ENCODE measurements at places on chromosomes 1 and 21.

DNA sequence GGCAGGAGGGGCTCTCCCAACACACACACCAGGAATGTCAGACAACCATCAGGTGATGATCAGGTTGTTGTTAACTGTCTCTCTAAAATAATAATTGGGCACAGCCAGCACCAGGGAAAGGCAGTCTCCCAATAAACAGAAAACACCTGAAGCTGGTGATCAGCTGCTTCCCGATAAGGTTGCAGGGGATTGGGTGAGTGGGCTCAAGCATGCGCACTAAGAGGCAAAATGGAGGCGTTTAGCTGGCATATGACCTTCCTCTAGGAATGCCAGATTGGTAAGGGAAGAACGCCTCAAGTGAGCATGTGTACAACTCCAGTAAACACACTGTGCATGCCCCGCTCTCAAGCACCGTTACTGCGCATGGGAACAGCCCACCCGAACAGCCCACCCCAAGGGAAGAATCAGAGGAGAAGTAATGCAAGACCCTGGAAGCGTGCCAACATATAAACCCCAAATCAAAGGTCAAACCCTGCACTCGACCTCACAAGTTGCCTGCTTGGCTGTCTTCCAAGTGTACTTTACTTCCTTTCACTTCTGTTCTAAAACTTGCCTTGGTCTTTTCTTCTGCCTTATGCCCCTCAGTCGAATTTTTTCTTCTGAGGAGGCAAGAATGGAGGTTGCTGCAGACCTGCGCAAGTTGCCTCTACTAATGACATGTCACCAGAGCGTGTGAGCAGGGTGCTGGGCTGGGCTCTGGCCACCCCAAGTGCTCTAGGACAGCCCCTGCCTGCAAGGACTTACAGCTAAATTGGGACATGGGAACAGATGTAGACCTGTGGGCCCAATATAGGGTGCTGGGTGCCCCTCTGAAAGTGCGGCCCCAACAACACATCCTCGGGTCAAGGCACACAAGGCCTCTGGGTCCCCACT, 200.8 kb downstream of the RHOU start:
- no peak for DNase-seq

- no peak for DNase-seq
Measured at GRCh38 chr1:17185485-17185860, 19.5 kb upstream of the PADI1 start.

DNA sequence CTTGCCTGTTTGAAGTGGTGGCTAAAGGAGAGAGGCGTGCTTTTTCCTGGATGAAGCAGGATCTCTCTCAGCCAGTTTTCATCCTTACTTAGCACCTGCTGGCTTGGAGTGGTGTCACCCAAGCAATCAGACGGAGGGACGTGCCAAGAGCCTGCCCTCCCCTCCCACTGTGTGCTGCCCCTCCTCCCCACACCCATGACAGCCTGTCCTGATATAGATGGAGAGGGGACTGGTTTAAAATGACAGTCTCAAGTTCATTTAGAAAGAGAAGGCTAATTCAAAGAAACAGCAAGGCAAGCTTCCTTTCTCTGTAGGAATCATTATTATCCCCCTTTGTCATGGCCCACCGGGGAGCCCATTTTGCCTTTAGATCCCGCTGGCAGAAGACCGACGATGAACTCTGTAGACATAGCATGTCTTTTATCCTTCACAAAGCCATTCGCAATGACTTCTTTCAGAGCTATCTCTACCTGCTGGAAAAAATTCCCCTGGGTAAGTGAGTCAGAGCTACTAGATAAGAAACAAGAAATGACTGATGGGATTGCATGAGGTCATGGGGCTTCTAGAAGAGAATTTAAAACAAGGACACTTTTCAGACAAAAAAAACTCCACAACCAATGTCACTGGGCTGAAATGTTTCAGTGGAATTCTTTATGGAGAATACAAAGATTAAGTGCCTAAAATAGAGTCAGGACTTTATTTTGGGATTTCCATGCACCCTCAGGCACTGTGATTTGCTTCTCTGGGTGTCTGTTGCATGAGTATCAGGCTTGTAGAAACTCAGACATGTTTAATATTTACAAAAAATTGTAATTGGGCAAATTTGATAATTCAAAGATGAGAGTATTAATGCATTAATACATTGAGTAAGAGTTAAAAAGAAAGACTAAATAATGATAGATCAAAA, at the start of gene NTMT2:
TSS of gene NTMT2 (plus strand) at position 190 of the 907 bp plus-strand sequence. CDS start at position 339, 149 bp downstream.
- DNase-seq = no peak

DNA sequence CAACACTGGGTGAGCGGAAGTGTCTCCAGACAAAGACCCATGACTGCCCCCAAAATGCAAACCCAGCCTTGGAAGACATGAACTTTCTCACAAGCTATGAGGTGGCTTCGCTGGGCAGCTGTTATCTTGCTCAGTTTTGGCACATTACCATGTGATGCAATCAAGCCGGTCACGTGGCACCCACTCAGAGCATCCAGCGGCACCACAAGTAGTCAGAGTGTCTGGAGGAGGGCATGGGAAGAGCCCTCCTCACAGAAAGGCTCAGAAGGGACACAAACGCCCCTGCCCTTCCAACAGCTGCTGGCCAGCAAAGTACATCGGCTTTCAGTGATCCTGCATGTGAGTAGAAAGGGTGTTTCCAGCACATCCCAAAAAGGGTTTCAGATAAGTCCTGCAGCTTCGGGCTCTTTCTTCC, 145.5 kb upstream of the IRF2BP2 start:
- DNase-seq = no peak

DNA sequence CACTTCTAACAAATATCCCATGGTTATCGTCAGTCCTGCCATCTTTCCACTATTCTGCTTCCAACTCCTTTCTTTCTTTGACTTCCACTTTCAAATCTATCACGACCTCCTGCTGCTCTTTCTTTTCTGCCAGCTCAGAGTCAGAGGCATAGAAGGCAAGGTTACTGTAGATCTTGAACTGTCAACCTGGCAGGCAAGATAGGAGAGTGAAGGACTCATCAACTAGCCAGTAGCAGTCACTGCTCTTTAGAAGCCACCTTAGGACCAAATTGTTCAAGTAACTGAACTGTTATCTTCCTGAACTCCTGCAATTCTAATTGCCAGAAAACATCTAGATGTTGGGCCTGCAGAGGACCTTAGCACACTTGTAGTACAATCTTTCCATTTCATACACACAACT, 13.1 kb upstream of the FCER1A start:
- DNase-seq = no peak

DNA sequence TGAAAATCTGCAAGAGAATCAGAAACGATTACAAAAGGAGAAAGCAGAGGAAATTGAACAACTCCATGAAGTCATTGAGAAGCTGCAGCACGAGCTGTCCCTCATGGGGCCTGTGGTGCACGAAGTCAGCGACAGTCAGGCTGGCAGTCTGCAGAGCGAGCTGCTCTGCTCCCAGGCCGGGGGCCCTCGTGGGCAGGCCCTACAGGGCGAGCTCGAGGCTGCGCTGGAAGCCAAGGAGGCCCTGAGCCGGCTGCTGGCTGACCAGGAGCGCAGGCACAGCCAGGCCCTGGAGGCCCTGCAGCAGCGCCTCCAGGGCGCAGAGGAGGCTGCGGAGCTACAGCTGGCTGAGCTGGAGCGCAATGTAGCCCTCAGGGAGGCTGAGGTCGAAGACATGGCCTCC, 47.5 kb upstream of the DIP2A start:
- DNase-seq = no peak

DNA sequence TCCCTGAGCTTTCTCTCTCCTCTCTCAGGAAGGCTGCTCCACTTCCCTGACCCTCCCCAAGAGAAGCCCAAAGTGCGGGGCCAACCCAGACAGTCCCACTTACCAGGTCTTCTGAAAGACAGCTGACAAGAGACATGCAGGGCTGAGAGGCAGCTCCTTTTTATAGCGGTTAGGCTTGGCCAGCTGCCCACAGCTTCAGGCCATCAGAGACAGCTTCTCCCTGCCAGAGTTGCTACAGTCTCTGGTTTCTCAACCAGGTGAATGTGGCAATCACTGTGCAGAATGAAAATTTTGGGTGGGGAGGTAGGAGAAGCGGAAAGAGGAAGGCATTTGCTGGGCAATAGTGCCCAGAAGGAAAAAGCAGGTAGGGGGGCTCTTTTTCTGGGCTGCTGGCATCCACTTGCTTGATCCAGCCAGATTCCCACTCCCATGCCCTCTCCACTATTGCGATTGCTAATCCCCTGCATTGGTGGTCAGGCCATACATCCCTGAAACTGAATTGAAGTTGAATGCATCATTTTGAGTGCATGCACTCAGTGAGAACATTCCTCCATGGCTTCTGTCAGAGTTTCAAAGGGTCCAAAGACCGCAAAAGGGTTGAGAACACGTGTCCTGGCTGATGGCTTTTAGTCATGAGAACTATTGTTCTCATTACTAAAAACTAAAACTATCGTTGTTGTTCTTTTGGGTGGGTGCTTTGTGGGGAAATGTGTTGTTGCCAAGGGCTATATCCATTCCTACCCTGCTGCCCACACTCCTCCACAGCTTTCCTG, at the start of gene S100A8:
TSS of gene S100A8 (minus strand) at position 136 of the 773 bp plus-strand sequence. CDS start 538 bp downstream, outside the sequence.
- DNase-seq = no peak

DNA sequence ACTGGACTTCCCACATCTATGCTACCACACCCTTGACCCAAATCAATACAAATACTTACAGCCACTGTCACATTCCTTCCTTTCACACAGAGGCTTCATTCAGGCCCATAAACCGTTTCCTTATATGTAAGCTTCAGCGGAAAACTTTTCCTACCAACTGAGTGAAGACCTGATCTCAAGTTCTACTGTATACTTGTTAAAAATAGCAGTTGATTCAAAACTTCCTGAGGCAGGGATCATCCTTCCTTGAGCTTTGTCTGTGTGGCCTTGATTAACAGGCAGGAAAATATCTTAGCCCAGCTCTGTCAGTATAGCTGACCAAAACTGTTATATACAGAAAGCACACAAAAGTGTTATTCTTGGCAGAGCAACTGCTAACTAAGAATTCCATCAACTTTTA, 42.7 kb downstream of the DENND2C start:
- DNase-seq = no peak

DNA sequence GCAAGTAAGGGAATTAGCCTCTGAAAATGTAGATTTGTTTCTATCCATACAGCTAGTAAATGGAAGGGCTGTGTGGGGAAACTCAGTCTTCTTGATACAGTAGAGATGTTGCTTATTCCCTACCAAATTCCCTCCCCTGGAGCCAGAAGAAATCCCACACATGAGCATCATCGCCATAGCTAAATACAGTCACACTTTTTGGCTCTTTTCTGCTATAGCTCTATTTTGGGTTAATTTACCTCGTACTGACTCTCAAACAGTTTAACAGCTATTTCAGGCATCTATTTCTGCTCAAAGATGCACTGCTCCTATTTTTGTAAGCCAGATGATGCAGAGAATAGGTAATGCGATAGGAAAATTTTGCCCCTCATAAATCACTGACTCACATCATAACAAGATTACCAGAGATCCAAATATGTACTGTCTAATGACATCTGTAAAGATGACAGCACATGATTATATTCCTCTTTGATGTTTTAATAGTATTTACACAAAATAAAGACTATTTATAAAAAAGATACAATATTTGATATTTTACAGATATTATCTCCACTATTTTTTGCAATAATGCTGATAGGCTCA, 58.6 kb downstream of the XCL1 start:
- no peak for DNase-seq

DNA sequence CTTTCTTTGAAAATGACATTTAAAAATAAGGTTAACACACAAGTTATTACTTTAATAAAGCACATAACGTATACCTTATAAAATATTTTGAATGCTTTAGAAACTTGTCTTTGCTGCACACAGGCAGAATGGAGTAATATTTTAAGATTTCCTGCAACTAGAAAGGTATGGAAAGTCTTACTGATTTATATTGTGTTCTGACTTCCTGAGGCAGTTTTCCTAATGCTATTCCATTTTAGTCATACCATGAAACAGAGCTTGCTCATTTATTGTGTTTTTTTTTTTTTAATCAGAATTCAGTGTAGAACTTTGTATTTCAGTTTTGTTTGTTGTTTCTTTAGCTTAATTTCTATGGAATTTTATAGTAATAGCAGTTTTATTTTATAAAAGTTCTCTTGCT, 60.9 kb upstream of the S1PR1 start:
- DNase-seq = no peak

DNA sequence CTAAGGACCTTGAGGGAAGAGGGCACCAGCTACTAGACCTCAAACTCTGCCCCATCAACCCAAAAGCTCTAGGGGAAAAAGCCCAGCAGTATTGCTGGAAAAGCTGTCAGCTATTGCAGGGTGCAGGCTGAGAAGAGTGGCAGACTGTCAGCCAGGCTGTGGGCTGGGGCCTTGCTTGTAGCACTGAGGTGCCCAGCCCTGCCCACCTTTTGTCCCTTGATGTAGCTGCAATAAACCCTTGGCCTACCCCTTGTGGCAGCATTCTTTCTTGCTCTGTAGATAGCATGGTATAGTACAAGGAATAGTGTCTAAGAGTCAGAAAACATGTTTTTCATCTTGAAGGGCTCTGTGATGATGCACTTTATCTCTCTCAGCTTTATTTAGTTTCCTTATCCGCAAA, 39.4 kb downstream of the CDC14A start:
- no peak for DNase-seq
